ENCODE measurements at places on chromosomes 2 and 18.

DNA sequence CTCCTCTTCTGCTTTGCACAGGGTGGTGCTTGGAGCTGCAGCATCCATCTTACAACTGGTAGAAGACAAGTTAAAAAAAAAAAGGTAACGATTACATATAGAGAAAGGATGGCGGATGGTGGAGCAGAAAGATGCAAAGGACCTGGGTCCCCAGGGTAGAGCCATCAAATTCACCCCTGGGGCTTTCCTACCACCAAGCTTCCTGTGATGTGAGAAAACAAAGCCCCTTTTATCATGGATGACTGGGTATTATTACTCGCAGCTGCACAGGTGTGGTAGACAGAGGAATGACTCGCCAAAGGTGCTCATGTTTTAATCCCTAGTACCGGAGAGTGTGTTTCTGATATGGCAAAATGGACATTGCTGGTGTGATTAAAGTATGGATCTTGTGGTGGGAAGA lies 1.3 kb upstream of the ACOXL start:
- DNase-seq, result no peak

DNA sequence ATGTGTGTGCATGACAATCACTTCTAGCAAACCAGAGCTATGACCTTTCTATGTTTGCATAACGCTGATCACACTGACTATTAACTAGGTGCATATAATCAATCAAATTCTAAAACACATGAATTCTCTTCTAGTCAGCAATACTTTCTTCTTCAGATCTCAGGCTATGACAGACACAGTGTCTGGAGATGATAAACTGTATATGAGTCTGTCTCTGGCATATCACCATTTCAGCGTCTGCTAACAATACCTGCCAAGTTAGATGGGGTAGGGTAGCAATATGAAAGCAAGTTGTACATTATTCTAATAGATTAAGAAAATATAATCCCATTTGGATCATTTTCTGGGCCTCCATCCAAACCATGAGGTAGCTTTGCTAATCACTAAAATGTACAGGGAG lies 354.2 kb upstream of the EPHA4 start:
- DNase-seq, result no peak

DNA sequence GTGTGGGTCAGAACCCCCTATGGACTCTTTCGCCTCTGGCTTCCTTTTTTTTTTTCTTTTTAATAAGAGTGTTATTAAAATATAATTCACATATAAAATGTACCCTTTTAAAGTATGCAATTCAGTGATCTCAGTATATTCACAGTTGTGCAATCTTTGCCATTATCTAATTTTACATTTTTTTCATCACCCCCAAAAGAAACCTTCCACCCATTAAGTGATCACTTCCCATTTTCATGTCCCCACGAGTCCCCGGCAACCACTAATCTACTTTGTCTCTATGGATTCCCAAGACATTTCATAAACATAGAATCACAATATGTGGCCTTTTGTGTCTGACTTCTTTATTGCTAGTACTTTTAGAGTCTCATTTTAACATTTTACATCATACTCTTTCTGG lies 38.7 kb upstream of the ANXA4 start:
- DNase-seq, result no peak

DNA sequence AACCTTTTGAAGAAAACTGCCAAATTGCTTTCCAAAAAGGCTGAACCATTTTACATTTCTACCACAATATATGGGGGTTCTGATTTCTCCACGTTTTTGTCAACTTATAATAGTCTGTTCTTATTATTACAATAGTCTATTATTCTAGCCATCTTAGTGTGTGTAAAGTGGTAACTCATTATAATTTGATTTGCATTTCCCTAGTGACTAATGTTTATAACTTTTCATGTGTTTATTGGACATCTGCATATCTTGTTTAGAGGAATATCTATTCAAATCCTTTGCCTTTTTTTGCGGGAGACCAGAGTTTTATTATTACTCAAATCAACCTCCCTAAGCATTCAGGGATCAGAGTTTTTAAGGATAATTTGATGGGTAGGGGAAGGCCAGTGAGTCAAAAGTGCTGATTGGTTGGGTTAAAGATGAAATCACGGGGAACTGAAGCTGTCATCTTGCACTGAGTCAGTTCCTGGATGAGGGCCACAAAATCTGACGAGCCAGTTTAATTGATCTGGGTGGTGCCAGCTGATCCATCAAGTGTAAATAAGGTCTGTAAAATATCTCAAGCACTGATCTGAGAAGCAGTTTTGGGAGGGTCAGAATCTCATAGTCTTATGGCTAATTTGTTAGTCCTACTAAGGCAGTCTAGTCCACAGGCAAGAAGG lies 303.4 kb upstream of the NCKAP5 start:
- no peak for DNase-seq

GRCh38 chr18:65415098-65415497 lies 335.7 kb upstream of the CDH7 start:
- DNase-seq, result no peak

DNA sequence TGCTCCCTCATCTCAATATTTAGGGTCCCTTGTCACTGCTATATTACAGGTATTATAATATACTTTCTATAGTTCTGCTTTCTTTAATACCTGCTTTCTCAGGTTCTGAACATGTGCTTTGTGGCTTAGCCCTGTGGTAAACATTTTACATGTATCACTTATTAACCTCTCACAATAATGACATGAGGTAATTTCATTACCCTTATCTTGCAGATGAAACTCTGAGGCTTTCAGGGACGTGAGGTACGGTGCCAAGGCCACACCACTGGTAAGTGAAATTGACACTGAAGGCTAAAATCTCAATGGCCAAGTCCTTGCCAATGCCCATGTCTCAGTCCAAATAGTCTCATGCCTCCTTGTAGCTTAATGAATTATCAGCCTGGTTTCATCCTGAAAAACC lies 21.7 kb downstream of the LINC00305 start:
- no peak for DNase-seq

DNA sequence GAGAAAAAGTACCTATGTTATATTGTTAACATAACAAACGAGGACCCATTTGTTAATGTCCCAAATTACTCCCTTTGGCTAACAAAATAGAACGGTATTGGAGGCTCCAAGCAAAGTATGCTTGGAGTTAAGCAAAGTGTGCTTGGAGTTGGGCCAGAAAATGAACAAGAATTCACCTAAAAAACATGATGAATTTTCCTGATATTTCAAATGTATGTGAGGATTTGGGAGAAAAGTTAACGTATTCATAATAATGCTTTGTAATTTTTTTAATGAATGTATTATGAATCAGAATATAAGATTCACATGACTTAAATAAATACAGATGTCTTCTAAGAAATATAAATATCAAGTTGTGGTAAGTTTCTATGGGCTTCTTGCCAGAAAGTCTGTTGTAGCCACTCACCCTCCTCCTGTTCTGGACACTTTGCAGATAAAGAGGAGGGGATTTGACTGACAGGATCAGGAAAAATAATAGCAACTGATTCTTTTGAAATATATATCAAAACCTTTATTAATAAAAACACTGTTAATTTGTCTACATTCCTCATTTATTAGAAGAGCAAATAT lies 423.7 kb upstream of the MMADHC start:
- no peak for DNase-seq

DNA sequence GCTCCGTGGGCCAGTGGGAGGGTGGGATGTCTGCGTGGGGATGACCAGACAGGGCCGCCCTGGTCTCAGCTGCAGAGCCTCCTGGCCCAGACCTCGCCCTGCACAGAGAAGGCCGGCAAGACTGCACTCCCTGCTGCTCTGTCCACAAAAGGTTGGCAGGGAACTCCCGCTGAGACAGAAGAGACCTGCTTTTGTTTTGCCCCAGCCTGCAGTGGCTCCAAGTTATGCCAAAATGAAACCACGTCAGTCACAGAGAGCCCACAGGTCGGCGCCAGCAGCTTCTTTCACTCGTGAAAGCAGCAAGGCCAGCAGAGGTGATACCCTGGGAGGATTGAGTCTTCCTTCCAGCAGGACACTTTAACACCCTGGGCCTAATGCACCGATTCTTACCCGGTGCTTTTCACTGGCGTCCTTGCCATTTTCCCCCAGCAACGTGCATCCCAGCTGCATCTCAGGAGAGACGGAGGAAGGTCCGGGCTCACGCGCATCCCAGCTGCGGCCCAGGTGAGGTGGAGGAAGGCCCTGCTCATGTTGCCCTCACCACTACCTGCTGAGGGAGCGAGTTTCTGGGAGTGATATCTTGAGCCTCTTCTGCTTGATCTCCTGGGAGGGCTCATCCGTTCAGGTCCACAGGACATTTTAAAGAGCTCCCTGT lies 22.1 kb upstream of the CTDP1 start:
- DNase-seq, result no peak
